ENCODE measurements at places on chromosomes 13 and 19.

GRCh38 chr13:59801107-59801880, 362.4 kb downstream of the DIAPH3 start:
- no peak for DNase-seq

DNA sequence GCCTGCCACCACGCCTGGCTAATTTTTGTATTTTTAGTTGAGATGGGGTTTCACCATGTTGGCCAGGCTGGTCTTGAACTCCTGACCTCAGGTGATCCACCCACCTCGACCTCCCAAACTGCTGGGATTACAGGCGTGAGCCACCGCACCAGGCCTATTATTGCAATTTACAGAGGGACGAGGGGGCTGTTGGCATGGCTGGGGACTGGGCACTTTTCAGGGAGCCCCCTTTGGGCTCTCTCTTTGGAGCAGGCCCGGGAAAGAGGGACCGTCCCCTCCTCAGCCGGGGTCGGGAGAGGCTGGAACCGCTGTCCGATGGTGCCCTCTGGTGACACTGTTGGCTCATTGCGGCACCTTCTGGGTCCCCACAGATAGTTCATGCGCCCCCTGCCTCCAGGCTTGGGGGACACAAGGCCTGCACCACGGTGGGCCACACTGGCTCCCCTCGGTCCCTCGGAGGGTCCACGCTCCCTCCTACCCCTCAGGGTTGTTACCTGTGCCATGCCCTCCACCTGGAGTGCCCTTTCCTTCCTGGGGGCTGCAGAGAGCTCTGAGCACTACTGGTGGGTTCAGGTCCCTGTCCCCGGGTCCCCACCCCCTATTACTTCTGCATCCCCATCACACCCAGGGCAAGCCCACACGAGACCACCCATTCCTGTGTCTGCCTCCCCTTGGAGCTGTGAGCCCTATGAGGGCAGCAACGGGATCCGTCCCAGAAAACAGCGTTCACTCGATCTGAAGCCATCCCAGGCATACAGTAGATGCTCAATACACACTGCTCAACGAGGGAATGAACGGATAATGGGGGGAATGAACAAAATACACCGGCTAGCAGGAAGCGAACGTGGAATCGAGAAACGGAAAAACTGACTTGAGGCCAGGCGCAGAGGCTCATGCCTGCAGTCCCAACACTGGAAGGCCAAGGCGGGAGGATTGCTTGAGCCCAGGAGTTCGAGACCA, 12.5 kb downstream of the FEM1A start:
- peak; percentile 69 for DNase-seq

DNA sequence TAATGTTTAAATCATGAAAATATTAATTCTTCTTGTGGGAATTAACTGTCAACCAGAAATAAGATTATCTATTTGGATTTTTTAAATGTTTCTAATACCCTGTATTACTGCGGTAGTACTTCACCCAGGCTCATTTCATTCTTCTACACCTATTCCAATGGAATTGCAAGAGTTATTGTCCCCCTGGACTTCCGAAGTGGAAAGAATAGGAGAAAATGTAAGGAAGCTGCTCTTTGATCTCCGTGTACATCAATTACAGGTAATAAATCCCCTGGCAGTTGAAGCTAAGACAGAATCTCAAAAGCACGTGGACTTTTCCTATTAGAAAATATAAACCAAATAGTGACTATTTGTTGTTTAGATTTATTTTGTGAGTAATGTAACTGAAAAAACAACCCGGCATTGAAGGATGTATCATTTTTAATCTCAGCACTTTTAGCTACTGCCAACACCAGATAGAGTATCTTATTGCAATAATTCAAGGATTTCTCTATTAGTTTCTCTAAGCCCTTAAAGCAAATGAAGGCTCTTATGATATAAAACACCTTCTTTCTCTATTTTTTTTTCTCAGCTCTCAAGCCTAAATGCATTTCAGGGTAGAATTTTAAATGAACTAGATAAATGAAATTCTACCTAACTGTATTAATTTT, 77.3 kb downstream of the MZT1 start:
- no peak for DNase-seq

DNA sequence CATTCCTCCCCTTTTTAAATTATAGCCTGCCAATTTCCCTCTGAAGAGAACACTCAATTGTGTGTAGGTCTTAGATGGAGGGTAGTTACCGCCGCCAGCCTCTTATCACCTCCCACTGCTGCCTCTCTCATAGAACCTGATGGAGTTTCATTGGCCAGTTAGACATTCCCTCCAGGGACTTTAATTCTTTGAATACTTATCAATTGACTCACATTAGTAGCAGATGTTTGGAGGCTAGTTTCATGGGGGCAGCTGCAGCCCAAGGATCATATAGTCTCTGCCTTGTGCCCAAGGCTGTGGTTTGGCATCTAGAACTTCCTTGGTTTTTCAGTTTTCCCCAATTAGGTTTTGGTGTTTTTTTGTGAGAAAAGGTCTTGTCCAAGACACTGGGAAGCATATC, 318.9 kb upstream of the HTR2A start:
- DNase-seq = no peak

- no peak for DNase-seq
These were observed 91.3 kb downstream of the KCNRG start for GRCh38 chr13:50106559-50106958.

DNA sequence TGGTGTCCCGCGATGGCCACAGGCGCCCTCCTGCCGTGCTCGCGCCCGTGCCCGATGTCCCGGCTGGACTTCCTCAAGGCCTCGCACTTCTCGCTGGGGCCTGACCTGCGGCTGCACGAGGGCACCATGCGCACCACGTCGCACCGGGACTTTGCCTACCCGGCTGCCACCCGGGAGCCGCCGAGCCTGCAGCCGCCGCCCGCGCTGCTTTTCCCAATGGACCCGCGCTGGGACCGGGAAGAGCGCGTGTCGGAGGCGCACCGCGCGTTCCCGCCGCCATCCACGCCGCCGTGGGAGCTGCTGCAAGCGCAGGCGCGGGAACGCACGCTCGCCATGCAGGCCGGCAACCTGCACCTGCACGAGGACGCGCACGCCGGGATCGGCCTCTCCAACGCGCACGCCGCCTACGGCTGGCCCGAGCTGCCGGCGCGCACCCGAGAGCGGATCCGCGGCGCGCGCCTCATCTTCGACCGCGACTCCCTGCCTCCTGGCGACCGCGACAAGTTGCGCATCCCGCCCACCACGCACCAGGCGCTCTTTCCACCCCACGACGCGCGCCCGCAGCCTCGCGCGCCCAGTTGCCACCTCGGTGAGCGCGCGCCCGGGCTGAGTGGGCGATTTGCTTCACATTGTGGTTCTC, 12.1 kb upstream of the PEX11G start:
- peak; percentile 51 for DNase-seq

DNA sequence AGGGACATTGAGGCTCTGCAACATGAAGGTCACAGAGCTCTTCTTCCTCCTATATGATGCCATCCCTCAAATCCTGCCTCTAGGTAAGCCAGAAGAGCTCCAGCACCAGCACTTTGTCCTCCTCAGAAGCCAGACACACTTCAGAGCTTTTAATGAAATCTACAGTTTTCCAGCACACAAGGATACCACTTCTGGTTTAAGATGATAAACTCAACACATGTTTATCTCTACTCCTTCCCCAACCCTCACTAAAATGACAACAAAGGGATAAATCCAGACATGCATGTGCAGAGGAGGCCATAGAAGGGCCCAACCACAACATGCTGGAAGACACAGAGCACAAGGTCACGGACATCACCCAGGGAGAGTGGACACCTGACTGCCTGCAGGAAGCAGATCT, 195.3 kb downstream of the USP12 start:
- DNase-seq = no peak

- DNase-seq = no peak
These were observed 19.8 kb downstream of the PEPD start for GRCh38 chr19:33501693-33502356.

DNA sequence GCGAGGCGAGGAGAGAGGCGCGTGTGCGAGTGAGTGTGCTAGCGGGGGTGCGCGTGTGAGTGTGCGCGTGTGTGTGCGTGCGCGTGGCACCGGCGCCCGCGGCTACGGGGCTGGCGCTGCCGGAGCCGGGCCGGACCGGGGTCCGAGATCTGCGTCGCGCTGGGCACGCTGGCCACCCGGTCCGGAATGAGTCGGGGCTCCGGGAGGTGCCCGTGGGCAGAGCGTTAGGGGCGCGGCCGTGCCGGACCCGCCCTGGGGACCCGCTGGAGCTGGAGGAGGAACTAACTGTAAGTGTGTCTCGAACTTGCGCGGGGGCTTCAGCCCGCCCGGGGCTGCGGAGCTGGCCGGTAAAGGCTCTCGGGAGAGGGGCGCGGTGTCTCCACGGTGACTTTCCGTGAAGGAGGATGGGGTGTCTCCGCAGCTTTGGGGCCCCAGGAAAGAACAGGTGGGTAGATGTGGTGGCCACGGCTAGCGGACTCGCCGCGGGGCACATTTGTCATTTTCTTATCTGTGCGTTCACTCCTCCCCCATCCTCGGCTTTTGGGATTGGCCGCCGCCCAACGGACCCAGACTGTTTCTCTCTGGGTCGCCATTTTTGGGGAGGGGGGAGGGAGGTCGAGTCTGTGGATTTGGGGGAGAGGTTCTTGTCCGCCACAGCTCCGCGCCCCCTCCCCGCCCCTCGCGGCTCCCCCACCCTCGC, 10.1 kb upstream of the SOX1 start:
- DNase-seq = no peak

- DNase-seq = no peak
These were observed 57.1 kb downstream of the TRPM4 start for GRCh38 chr19:49214701-49215100.

- no peak for DNase-seq
These were observed 100.4 kb downstream of the STK24 start for GRCh38 chr13:98476538-98476966.

GRCh38 chr13:111791131-111791530, 275.8 kb upstream of the SOX1 start:
- no peak for DNase-seq

- DNase-seq = peak; percentile 69
These were observed 1.2 kb downstream of the TBC1D4 start for GRCh38 chr13:75480671-75481175.

GRCh38 chr13:41386211-41386610, 71.1 kb upstream of the RGCC start:
- no peak for DNase-seq
